Kasumi-1 (cell line): ENCODE measurements at places on chromosomes 2 and 18.

- peak; percentile 23 for DNase-seq
Measured at GRCh38 chr2:232292395-232293154, 86.0 kb upstream of the ALPP start.

DNA sequence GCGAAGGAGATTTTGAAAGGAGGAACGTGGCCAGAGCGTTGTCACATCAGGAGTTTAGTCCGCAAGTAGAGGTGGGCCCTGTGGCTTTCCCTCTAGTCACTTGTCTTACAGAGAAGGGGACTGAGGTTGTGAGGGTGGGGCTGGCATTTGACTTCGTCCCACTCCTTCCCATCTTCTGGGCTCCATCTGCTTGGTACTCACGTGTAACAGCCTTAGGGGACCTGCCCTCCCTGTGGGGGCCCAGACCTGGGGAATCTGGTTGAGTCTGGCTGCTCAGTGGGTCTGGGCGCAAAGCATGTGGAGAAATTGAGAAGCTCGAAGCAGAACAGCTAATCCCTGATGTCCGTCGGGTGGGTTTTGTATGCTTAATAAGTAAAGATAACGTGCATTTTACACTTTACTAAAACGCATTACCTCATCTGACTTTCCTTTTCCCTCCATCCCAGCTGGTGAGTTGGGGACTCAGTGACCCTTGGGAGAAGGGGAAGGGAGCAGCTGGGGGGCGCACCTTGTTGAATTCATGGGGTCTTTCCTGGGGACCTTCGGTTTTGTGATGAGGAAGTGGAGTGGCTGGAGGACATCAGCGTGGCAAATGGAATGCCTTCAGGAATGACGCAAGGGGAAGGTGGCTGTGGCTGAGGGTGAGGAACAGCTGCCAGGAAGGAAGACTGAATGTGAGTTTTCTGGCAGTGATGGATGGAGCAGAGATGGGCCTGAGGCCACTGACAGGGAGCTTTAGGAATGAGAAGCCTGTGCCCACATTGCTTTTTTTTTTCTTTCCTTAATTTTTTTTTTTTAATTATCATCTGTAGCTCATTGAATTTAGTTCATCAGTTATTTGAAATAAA, 44.8 kb downstream of the ASAP2 start:
- no peak for DNase-seq

DNA sequence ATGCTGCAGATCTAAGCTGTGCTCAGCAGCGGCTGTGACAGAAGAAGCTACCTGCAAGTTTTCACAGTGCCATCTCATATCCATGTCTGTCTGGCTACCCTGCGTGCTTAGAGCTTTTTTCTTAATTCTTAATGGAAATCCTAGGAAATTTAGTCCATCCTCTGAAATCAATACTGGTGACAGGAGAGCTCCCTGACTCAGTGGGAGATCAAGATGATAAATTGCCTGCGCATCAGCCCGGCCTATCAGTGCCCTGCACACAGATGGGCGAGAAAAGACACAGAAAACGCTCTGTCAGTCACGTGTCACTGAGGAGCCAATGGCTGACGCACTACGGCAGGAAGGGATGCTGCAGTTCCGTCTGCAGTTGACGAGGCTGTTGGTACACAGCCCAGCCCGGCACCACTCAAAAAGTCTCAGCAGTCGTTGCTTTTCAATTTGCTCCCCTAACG, 819.6 kb upstream of the FSHR start:
- DNase-seq: no peak

DNA sequence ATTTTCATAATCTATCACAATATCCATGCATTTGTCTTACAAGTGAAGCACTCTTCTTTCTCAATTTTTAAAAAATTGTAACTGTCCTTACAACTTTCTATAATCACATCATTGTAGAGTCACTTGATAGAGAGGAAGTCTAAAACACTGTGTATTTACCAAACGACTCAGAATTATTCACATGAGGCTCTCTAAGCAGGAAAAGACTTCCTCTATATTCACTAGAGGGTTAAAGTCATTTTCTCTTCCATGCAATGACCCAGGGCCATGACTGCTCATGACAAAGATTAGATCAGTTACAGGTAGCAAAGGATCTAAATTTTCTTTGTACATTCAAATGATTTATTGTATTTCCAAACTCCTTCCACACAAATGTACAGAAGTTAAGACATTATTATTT, 9.0 kb upstream of the SLC1A4 start:
- no peak for DNase-seq

- DNase-seq: no peak
Measured at GRCh38 chr18:78376046-78376445, 603.6 kb upstream of the SALL3 start.

DNA sequence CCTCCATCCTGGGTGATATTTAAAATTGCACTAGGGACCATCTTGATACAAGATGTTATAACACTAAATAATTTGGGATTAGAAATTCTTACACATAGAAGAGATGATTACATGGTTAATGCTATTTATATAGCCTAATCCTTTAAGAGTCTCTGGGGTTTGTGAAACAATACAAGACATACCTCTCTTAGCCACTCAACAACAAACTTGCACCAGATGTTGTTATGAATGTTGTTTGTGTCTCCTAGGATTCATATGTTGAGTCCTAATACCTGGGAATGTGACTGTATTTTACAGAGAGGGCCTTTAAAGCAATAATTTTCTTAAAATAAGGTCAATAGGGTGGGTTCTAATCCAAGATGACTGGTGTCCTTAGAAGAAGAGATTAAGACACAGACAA, 678.3 kb downstream of the NYAP2 start:
- DNase-seq: no peak

DNA sequence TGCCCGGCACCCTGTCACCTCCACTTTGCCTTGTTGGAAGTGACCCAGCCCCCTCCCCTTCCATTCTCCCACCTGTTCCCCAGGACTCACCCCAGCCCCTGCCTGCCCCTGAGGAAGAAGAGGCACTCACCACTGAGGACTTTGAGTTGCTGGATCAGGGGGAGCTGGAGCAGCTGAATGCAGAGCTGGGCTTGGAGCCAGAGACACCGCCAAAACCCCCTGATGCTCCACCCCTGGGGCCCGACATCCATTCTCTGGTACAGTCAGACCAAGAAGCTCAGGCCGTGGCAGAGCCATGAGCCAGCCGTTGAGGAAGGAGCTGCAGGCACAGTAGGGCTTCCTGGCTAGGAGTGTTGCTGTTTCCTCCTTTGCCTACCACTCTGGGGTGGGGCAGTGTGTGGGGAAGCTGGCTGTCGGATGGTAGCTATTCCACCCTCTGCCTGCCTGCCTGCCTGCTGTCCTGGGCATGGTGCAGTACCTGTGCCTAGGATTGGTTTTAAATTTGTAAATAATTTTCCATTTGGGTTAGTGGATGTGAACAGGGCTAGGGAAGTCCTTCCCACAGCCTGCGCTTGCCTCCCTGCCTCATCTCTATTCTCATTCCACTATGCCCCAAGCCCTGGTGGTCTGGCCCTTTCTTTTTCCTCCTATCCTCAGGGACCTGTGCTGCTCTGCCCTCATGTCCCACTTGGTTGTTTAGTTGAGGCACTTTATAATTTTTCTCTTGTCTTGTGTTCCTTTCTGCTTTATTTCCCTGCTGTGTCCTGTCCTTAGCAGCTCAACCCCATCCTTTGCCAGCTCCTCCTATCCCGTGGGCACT, 4.5 kb downstream of the RETREG2 start:
- peak; percentile 73 for DNase-seq

DNA sequence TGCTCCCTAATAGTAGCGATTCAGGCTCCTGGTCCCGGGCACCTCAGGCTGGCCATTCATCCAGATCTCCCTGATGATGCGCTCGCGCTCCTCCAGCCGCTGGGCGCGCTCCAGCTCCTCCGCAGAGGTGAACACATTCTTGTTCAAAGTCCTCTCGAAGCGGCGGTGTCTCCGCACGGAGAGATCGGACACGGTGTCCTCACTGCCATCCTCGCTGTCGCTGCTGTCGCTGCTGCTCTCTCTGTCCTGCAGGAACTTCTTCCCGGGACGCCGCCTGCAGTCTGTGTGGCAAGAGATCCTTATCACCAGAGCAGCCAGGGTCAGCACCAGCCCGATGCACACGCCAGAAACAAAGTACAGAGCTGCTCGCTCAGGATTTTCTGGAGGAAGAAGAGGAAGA, 67.5 kb downstream of the EVA1A start:
- no peak for DNase-seq

DNA sequence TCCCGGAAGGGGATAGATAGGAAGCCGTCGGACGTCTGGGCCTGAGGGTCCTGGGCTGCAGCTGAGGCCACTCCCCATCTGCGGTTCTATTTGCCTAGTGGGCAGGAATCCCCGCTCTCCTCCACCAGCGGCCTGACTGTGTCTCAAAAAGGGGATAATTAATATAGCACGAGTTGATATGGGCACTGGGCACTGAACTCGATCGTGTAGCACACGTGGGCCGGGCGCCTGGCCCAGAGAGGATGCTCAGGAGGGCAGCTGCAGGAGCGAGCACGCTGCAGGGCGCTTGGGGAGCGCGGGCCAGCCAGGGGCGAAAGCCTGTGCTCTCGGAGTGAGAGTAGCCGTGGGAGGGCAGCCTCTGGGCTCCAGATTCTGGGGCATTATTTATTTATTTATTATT, 8.8 kb upstream of the GBX2 start:
- no peak for DNase-seq

- no peak for DNase-seq
Measured at GRCh38 chr2:138476940-138477339, 24.6 kb upstream of the SPOPL start.
